ENCODE measurements at places on chromosomes 1 and 21.
A peak's percentile ranks its signal among the peaks of the same experiment; 100 is the strongest.

- no peak for DNase-seq
These were observed 57.8 kb downstream of the BCAR3 start for GRCh38 chr1:93623875-93624274.

DNA sequence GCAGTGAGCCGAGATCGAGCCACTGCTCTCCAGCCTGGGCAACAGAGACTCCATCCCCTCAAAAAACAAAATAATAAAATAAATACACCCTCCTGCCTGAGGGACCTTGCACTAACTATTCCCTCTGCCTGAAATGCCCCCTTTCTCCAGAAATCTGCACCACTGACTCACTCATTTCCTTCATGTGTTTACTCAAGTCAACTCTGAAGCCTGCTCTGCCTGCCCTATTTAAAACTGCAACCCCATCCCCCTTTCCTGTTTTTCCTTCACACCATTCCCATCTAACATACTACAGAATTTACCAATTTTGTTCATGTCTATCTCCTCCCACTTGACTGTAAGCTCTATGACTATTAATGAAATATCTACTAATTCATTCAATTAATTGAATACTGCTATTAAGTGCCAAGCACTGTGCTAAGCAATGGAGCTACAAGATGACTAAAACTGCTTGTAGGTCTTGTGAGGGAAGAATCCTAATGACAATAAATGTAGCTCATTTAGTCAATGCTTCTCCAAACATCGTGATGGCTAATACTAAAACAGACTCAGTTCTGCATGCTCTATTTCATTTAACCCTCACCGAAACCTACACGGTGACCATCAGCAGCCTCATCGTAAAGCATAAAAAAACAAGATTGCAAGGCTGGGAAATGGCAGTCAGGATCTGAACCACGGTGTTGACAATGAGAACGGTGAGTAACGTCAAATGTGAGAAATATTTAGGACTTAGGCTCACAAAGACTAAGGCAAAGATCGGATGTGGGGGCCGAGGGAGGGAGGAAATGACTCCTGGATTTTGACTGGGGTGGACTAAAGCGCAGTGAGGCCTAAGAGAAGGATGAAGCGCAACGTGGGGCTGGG, 749 bp upstream of the TMEM39B start:
- no peak for DNase-seq

DNA sequence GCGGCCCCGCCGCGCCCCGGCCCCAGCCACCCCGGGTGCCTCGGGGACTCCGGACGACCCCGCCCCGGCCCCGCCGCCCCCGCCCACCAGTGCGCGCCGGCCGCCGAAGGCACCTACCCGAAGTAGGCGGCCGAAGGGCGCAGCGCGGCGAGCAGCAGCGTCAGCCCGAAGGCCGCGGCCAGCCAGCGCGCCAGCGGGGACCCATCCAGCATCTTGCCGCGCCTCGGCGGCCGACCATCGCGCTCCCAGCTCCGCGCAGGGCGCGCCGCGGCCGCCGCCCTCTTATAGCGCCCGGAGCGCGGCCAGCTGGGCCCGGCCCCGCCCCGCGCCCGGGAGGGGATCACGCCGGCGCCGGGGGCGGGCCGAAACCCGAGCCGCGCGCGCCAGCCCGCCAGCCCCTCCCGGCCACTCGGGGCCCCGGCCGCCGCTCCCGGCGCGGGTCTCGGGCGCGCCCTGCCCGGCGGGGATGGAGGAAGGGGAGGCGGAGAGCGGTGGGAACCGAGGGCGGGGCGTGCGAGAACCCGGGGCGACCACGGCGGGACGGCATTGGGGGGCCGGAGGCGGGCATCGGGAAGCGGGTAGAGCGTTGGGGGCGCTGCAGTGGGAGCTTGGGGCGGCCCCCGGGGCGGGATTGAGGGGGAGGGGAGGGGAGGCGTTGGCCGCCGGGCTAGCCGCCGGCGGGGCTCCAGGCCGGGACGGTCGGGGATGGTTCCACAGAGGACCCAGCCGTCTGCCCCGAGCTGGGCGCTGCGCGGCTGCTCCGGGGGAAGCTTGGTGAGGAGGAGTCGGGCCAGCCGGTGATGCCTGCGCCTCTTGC, at the start of gene WNT9A:
TSS of gene WNT9A (minus strand) at position 257 of the 817 bp plus-strand sequence. CDS start at position 212, 45 bp downstream.
- no peak for DNase-seq

DNA sequence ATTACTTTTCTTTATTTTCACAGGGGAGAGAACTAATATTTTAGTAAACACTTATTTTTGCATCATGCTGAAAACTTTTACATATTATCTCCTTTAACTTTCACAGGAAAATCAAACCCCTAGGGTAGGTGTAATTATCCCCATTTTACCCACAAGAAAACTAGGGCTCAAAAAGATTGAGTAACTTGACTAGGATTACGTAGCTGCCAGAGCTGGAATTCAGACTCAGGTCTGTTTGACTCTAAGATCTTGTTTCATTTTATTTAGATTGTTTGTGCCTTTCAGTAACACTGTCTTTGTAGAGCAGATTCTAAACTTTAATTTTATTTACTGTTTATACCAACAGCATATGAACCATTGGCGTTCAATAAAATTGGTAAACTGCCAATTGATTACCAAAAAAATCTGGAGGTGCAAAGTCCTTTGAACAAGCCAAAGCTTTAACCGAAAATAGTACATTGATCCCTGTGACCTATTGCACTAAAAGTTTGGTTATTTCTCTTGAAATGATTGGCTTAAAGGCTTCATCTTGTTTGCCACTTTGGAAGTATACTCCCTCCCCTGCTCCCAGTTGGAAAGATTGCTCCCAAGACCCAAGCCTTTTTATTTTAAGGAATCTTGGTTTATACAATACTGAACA, 71.0 kb upstream of the WDR26 start:
- DNase-seq = no peak

- peak; percentile 14 for DNase-seq
These were observed 37.4 kb downstream of the TMCO4 start for GRCh38 chr1:19762175-19762779.

DNA sequence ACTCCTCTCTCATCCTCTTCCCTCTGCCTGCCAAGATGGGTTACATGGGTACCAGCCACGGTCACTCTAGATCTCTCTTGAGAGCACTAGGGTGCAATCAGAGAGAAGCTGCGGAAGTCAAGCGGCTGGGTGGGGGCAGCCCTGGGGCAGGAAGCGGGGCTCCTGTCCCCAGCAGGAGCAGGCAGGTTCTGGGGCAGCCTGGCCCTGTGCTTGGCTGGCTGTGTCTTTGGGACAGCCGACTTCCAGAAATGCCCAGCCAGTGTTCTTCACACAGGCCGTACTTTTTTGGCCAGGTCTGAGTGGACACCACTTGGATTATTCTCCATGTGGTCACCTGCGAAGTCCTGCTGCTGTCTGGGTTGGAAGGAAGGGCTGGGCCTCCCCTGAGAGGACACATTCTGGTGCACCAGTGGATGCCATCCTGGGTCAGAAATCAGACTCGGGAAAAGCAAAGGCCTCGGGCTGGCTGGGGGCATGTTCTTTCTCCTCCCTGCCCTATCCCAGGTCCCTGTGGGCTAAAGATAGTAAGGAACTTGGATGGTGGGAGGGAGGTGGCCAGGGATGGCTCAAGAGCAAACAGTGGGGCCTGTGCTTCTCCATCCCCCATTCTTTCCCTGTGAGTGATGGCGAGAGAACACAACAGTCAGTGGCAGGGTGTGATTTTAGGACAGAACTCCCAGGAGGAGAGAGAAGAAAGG, 93.7 kb downstream of the ITPKB start:
- DNase-seq = no peak

DNA sequence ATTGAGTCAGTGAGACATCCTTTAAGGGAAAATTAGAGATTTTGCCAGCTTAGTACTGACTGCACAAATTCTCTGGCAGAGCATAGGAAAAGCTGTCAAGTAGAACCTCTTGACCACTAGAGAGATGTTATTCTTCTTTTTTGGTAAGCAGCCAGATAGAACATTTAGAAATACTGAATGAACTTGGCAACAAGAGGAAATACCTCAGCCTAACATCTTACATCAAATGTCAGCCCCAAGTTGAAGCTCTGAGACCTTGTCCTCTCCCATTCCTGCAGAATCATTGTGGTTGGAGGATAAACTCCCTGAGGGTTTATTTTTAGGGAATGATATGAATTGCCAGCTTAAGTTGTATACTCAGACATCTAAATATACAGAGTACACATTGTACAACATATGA, 53.5 kb downstream of the MIGA1 start:
- DNase-seq = no peak

DNA sequence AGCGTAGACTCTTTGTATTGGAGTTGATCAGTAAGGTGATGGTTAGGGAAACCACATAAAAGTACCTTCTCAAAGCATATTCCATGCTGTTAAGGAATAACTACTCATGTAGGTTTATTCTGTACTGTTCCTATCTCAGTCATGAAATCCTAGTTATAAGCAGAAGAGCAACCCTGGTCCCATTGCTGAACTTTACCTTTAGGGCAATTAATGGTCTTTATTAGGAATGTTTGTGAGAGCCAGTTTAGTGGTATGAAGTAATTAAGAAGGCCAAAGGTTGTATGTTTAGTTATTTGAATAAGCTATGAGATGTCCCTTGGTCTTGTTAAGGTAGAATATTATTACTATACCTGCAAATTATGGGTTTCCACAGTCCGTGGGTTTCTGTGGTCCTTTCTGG, 44.0 kb downstream of the ACP6 start:
- DNase-seq = no peak

DNA sequence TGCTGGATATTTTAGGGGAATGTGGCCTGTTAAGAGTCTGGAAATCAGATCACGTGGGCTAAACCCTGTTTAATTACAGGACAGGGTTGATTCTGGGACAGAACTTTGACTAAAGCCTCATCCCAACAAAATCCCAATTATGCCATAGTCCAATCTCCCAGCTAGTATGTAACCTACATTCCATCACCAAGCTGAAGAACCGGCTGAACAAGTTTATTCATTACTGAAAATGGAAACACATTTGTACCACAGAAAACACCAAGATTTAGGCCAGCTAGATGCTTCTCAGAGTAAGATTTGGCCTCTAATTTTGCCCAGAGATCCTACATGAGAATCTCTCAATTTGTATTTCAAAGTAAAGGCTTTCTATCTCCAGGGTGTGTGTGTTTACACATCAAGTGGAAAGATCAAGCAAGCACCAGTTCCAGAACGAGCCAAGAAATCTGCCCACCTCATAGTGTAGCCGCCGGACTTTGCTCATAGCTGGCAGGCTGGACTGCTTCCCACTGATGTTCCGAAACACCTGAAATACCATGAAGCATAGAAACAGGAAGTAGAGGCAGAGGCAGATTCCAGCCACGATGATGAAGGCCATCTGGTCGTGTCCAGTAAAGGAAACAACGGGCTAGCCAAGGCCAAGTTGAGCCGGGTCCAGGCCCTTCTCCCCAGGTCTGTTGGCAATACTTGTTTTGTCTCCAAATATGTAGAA, 86.8 kb downstream of the WLS start:
- no peak for DNase-seq

DNA sequence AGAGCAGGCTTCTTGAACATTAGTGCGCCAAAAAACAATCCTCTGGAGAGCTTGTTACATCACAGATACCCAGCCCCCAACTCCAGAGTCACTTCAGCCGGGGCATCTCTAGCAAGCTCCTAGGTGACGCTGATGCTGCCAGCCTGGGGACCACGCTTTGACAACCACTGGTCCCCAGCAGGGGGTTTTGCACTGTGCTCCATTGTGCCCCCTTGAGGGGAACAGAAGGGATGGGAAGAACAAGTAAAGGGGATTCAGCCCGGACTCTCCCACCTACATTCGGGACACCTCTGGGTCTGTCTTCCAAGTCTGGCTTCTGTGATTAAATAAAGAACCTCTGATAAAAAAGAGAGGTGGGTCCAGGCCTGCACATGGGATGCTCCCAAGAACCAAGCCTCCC, 60.4 kb downstream of the ATP5PO start:
- DNase-seq = no peak

GRCh38 chr1:152048416-152049009, 11.7 kb upstream of the S100A11 start:
- DNase-seq = peak; percentile 35

- no peak for DNase-seq
These were observed 130.7 kb upstream of the IGSF21 start for GRCh38 chr1:17976854-17977253.

DNA sequence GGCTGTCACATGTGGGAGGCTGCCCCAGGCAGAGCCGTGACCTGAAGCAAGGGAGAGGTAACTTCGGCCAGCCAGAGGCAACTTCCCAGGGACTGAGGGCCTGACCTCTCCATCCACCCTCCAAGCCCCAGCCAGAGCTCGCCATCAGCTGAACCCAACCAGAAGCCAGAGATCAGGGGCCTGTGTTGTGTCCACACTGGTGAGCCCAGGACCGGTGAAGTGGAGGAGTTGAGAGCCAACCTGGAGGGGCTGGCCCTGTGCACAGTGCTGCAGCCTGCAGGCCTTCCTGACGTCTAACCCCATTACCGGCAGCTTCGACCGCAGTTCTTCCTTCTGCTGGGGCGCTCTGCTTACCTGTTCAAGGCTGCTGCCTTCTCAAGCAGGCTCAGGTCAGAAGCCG, 19.6 kb upstream of the PDE9A start:
- no peak for DNase-seq

GRCh38 chr1:40317394-40318074, 448 bp upstream of the COL9A2 start:
- DNase-seq = no peak

- no peak for DNase-seq
These were observed 42.9 kb upstream of the MAN1A2 start for GRCh38 chr1:117324357-117324756.

DNA sequence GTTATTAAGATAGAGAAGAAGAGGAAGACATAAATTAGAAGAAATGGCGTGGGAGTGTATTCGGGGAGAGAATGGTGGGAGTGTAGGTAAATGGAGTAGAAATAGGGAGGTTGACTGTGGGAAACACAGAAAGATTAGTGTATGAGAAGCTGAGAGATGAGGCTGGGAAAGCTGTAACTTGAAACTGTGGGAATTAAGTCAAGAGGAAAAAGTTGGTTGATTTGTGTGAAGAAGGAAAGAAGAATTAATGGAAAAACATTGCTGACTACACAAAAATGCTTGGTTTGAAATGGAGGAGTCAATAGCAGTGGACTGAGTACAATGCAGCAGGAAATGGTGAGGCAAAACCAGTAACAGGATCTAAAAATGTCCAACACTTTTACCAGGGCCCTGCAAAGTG, 448.3 kb downstream of the PTPRC start:
- no peak for DNase-seq

GRCh38 chr1:178928976-178929375, 58.1 kb upstream of the ANGPTL1 start:
- no peak for DNase-seq

GRCh38 chr1:24921938-24922662, 8.0 kb downstream of the RUNX3 start:
- no peak for DNase-seq

- no peak for DNase-seq
These were observed 51.2 kb downstream of the EPHB2 start for GRCh38 chr1:22761821-22762220.

Data from stimulated activated CD8-positive, alpha-beta memory T cell treated with anti-CD3 and anti-CD28 coated beads, Interleukin-7, amount 100 ng/mL, for 24 hours (primary cell).